Stimulated activated CD4-positive, alpha-beta T cell treated with anti-CD3 and anti-CD28 coated beads, Interleukin-1b, Interleukin-23, amount 100 ng/mL, for 1 hour (primary cell): ENCODE measurements at places on chromosomes 2 and 18.

- no peak for DNase-seq
Measured at GRCh38 chr2:229686122-229686919, 28.0 kb downstream of the DNER start.

DNA sequence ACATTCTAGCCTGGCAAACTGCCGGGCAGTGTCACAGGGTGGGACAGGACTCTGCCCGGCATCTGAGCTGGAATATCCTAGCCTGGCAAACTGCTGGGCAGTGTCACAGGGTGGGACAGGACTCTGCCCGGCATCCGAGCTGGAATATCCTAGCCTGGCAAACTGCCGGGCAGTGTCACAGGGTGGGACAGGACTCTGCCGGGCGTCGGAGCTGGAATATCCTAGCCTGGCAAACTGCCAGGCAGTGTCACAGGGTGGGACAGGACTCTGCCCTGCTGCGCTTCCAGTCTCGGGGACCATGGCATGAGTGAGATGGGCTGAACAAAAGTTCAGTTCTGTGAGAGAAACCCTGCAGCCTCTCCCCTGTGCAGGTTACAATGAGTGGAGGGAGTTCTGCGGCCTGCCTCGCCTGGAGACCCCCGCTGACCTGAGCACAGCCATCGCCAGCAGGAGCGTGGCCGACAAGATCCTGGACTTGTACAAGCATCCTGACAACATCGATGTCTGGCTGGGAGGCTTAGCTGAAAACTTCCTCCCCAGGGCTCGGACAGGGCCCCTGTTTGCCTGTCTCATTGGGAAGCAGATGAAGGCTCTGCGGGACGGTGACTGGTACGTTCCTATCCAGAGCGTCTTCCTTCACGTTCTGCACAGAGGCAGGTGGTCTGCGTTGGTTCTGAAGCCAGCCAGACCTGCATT lies 80.3 kb downstream of the TPO start:
- DNase-seq, result no peak

DNA sequence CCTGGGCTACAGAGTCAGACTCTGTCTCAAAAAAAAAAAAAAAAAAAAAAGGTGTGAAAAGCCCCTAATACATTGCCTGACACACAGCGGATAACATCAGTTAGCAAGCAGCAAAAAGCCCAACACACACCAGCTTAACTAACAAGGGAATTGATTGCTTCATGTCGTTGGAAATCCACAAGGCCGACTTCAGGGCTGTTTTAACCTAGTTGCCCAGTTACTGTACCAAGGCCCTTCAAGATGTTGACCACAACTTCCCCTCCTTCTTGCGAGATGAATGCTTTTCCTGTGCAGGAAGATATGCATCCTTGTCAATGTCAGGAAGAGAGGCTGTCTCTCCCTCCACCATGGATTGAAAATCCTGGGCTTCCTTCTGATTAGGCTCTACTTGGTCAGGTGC lies 202.9 kb downstream of the MIB1 start:
- DNase-seq, result no peak

DNA sequence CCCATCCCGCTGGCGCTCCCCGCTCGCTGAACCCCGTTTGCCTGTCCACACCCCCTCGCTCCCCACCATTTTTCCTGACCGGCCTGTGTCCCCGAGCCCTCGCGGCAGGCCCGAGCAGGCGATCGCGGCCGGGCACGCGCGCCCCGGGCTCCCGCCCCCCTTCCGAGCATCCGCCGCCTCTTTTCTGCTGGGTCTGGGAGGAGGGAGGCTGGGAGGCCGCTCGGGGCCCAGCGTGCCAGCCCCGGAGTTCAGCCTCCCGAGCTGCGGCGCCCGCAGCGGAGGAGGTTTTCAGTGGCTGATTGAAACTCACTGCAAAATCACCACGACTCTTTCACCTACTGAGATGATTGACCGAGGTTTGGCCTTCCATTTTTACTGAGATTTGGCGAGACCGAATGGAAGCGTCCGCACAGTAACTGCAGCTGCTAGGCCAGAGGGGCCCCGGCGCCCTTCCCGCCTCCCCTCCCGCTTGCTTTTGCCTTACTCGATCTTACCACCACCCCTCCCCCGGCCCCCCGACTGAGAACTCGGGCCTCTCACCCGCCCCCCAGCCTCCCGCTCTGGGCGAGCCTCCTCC lies 4.8 kb downstream of the SOX11 start:
- DNase-seq, result no peak

DNA sequence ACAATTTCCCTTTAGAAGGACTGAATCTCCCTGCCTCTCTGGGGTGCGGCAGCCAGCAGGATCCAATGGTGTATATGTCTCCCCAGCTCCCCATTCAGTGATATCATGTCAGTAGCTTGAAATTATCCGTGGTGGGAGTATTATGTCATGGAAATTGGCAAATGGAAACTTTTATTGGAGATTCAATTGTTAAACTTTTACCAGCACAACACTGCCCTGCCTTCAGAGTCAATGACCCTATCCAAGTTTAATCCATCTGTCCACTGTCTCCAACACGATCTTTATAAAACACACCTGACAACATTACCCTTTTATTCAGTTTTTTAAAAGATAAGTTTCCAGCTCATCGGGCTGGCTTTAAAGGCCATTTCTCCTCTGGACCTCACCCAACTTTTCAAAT lies 5.0 kb upstream of the IL1RN start:
- DNase-seq, result no peak

DNA sequence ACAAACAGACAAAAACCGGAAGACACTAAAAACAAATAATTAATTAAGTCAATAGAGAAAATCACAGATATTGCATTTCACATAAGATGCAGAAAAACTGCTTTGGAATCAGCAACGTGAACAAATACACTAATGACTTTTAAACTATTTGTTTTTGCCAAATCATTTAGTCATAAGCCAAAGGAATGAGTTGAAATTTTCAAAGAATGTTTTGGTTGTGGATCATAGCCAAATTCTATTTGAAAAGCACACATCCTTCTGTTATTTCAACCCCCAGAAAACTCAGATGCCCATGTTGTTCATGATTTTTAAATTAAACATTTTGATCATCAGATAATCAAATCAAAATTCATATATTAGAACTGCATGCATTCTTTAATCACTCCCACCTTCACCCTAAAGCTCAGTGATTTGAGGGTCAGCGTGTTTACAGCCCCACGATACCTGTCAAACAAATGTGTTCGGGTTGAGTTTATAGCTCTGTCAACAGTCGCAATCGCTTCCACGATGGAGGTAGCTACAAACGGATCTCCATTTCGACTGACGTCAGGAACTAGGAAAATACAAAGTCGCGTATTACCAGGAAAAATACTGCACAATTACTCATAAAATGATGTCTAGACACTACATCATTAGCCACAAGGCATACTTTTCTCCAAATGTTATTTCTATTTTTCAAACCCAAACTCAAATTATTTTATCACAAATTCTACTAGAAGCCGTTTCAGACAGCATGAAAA lies 90.2 kb downstream of the PXDN start:
- DNase-seq, result no peak

DNA sequence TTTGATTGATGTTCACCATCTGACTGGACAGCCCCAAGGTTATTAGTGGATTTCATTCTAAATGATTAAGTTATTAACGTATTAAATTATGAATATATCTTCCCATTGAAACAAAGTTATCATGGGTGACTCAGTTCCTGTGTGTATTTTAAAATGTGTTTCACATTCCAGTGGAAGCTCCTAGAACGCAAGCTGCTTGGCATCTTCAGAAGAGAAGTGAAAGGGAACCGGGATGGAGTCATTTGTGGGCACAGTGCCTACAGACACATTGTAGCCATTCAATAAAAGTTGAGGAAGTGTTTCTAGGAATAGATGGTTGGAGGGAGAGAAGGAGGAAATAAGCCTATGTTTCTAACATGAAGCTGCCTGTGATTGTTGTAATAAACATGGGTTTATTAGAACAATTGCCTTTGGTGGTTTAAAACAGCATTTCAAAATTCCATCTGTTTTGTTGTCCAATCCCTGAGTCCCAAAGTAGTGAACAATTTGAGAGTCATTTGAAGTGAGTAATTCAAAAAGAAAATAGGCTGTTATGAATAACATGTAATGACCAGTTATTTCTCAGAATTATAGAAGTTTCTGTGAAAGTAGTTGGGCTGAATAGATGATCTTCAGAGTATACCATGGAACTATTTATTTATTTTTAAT lies 143.5 kb downstream of the PKP4 start:
- DNase-seq, result no peak

DNA sequence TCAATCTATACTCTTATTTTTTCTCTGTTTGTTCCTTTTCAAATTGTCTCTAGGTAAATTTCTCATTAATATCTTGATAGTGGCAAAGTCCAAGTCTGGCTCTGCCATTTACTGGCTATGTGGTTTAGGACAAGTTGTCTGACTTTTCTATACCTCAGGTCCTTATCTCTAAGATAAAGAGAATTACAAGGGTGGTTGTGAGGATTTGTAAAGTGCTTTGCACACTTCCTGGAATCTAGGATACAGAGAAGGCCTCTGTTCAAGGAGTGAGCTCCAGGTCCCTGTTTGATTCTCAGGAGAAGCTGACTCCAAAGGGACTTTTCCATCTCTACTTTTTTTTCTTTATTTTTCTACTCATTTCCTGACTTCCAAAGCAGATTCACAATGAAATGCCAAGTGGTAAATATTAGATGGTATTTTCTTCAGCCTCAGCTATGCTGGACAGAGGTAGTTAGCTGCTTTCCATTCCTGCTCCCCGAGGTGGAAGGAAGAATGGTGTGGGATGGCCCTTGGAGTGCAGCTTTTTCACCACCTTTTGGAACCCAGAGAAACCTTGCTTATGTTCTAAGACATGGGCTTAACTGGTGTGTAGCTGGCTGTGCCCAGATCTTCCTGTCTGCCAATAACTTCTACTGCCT lies 90.5 kb downstream of the GALNT1 start:
- no peak for DNase-seq

DNA sequence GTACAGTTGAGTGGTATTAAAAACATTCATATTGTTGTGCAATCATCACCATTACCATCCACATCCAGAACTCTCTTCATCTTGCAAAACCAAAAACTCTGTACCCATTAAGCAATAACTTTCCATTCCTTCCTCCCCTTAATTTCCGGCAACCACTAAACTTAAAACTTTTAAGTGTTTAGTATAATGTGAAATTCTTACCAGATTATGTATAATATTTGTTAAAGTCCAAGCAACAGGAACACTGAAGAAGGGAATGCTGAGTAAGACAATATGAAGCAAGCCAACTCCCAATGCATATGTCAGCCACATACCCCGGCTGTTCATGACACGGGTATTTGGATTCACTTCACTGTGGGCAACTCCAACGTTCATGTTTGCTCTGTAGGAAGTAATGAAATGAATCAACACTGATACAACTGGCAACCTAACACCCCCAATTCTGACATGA lies 1.9 kb downstream of the ORMDL1 start:
- DNase-seq, result no peak

DNA sequence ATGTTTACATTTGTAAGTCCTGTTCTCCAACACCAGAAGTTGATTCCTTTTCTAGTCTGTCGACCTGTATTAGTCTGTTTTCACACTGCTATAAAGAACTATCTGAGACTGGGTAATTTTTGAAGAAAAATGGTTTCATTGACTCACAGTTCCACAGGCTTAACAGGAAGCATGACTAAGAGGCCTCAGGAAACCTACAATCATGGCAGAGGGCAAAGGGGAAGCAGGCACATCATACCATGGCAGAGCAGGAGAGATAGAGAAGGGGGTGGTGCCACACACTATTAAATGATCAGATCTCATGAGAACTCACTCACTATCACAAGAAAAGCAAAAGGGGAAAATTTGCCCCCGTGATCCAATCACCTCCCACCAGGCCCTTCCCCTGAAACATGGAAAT lies 112.8 kb upstream of the MAP3K20 start:
- DNase-seq, result no peak

GRCh38 chr18:36567800-36568199 lies 261.0 kb downstream of the TPGS2 start:
- DNase-seq, result no peak

GRCh38 chr2:207852791-207853190 lies 83.1 kb upstream of the FZD5 start:
- DNase-seq, result no peak

DNA sequence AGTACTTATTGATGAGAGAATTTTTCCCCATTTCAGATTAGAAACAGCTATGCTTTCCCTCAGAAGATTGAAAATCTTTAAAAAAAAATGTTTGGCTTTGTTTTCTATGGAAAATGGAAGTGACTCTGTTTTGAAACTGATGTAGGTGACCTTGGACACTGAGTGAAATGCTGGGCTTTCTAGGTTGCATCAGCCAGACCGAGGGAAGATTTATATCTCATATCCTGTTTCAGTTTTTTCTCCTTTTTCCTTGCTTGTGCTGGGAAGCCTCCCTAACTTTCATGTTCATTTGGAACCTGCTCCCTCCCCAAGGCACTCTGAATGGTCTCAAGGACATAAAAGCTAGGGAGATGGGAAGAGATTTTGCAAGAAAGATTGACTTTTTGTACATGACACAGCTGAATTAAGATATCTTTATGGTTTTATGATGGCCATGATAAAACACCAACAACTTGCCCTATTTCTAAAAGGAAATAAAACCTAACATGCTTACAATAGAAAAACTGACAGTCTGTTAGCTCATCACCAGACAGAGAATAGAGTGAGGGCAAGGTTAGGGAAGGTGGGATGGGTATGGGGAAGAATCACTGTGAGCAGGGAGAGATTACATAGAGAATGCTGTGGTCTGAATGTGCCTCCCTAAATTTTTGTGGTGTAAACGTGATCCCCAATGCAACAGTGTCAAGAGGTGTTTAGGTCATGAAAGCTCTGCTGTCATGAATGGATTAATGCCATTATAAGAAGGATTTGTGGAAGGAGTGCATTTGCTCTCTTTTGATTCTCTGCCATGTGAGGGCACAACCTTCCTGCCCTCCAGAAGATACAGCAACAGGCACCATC lies 249.7 kb downstream of the TPGS2 start:
- no peak for DNase-seq
